ENCODE measurements at places on chromosomes 4 and X. TPM values are rescaled to one million over a fixed set of nuclear protein-coding genes. Genes with fewer than 3 reads are reported as not detected.

The REPS2 gene
- 1.1 TPM for total RNA-seq

The ADH4 gene
- not detected for total RNA-seq

The ATP2B3 gene
- 0.05 TPM for total RNA-seq

The HSFX4 gene
- total RNA-seq, result not detected

The LRIT3 gene
- total RNA-seq, result 0.41 TPM

The UGT2B28 gene
- total RNA-seq, result not detected

The MAGEB4 gene
- not detected for total RNA-seq

The TMPRSS11D gene
- not detected for total RNA-seq

The WAS gene
- total RNA-seq, result 105 TPM

The MTTP gene
- not detected for total RNA-seq

The NPY1R gene
- not detected for total RNA-seq

The TCEAL7 gene
- total RNA-seq, result not detected

The FAM9C gene
- total RNA-seq, result 0.16 TPM

The GPR173 gene
- total RNA-seq, result not detected

The PDE5A gene
- total RNA-seq, result 0.65 TPM

The TMPRSS11F gene
- not detected for total RNA-seq

The SPANXA2 gene
- not detected for total RNA-seq

Measured in naive thymus-derived CD4-positive, alpha-beta T cell (primary cell).